ENCODE measurements at places on chromosomes 1 and 21.

DNA sequence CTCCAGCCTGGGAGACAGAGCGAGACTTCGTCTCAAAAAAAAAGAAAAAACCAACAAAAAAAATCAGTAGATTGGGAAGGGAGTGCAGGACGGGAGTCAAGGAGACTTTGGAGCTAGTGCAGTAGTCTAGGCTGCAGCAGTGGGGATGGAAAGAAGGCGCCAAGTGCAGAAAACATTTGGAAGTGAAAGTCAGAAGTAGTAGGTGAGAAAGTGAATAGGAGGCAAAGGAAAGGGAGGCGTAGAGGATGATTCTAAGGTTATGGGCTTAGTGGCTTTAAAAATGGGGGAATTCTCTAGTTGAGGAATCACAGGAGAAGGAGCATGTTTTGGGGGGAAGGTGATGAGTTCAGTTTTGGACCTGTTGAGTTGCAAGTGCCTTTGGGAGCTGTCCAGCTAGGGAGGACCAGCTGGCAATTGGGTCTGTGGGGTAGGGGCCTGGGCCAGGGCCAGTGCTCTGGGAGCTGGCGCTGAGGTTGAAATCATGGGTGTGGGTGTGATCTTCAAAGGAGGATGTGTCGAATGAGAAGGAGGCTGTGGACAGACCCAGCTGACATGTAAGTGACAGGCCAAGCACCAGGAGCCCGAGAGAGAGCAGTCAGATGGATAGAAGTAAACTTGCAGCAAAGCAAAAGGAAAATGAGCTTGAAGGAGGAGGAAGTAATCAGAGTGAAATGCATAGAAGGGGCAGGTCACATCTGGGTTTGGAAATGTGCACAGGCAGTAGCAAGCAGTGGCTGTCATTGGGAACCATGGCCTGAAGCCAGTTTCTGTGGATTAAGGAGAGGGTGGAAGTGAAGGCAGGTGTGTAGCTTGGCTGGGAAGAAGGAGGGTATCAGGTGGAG is 15.8 kb downstream of the TMCC2 start:
- no peak for DNase-seq

DNA sequence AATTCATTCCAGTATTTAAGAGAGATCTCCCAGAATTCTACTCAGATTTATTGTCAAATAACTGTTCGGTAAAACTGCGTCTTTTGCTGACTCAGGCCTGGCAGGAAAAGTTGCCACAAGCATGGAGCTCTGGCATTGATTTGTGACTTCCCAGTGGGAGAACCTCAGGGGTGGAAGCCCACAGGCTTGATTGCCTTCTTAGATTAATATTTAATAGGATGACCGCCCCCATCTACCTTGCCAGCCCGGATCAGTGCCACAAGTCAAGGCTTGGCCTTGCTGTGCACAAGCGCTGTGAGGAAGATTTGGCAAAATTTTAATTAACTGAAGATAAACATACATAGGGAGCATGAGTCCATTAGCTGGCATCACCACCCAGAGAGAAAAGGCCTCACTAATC is 93.5 kb downstream of the LRIG2 start:
- no peak for DNase-seq

- DNase-seq = no peak
Observed at GRCh38 chr21:35775778-35776544, 284.4 kb downstream of the SETD4 start.

DNA sequence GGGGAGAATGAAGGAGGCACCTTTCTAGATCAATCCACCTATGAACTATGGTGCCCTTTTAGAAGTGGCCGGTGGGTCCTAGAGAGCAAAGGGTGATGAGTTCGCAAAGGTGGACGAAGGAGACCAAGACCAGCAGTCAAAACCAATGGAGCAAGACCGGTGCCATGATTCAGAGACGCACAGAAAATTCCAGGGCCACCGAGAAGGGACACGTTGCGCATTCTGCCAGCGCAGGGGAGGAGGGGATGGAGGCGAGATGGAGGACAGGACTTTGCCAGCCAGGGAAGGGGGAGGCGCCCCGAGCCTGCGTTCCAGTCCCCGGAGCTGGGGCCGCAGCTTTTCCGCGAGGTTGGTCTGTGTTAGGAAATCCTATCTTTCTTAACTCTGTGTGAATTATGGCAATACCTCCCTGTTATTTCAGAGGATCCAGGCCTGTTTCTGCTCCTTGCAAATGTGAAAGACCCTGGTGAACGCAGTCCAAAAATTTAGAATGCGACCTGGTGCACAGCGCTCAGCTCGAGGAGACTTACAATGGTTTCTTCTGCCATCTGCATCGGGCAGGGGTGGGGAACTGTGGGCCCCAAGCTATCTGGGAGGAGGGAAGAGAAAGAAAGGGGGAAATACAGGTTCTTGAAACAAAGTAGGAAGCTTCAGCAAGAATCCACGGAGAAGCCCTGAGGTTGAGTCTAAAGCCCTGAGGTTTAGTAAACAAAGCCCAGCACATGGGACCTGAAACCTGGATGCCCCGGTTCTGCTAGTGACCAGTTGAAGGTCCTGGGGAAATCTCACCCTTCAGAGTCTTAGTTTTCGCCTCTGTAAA is 129.4 kb downstream of the MRPS6 start:
- DNase-seq = no peak

- DNase-seq = no peak
Observed at GRCh38 chr1:98439471-98439870, 222.1 kb upstream of the SNX7 start.

- DNase-seq = no peak
Observed at GRCh38 chr1:178151831-178152230, 57.9 kb downstream of the RASAL2 start.

DNA sequence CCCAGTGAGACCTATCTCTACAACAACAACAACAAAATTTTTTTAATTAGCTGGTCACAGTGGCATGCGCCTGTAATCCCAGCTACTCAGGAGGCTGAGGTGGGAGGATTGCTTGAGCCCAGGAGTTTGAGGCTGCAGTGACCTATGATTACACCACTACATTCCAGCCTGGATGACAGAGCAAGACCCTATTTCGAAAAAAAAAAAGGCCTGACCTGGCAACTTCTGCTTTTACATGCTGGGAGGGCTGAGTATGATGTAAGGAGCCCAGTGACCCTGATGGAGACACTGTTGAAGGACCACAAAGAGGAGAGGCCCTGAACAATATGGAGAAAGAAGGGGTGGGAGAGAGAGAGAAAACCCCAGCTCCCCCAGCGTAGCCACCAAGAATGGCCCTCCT is 9.2 kb upstream of the VPS26C start:
- DNase-seq = no peak

- no peak for DNase-seq
Observed at GRCh38 chr1:223214261-223214807, 71.3 kb upstream of the TLR5 start.

DNA sequence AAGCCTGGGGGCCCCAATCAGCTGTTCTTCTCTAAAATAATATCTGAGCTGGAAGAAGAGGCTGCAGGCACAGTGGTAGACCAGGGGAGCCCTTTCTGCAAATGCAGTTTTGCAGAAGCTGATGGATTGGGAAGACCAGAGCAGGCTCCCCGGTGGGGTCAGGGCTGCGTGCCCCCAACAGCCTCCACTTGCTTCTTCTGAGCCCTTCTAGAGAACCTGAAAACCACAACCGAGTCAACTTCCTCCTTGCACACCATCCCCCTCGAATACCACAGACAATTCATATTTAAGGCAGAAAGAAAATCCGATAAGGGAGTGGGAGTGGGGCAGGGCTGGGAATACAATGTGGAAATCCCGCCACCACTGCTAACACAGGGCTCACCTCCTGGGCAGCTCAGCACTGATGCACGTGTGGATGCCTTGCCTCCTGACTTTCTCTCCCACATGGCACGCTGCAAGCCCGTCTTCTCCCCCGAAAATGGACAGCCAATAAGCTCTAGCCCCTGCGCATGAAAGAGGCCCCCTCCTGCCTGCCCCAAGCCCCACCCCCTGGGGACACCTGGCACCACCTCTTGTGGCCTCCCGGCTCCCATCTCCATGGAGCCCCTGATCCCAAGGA is 25.4 kb upstream of the ALDH4A1 start:
- DNase-seq = peak; percentile 21

GRCh38 chr1:39538531-39539251 is 37.9 kb downstream of the PABPC4 start:
- DNase-seq = no peak

DNA sequence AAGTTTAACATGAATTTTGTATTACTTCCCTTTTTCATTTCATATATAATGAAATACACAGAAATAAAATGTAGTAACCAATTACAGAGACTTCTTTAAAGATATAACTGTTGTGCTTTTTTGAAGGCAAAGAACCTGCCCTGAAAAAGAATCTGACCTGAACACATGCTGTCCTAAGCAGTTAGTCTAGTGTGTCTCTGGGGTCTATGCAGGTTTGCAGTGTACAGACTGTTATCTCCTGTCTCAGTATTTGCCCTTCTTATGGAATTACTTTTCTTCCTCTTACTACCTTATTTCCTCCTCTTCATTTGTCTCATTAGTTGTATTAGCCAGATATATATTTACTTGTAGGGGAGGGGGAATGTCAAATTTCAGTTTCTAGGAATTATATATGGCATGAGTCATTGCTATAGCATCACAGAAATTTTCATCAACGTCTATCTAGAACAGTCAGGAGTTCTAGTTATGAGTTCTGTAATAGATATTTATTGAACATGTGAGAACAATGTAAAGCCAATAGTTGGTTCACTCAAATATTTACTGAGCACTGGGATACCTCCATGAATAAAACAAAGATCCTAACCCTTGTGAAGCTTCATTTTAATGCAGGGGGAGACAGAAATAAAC is 28.4 kb upstream of the PLEKHO1 start:
- no peak for DNase-seq

DNA sequence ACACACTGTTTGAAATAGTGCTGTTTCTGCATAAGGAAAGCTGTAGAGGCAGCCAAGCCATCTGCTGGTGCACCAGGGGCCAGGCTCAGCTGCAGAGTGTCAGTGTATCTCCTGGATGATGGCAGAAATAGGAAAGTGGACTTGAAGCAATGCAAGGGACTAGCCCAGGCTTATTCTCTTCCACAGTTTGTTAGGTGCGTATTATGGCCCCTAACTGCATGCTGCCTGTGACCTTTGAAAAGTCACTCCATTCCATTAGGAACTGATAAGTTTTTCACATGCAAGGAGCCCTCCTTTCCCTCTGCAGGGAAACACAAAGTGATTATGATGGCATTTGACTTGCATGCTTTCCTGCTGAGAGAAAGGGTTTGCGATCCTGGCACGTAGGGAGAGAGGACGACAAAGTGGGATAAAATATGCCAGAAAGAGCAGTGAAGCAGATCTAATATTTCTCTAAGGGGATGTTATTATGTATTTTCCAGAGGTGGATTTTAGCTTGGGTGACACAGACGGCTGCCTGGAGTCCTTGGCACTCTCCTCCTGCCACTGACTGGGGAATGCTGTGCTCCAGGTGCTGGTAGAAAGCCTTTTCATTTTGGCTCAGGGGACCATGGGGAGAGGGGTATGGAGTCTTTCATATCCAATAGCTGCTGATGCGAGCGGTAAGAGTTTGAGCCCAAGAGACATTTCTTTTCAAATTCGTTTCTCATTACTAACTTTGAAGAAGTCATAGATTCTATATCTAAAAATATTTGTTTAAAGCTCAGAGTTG is 402.1 kb upstream of the B3GALT2 start:
- no peak for DNase-seq

DNA sequence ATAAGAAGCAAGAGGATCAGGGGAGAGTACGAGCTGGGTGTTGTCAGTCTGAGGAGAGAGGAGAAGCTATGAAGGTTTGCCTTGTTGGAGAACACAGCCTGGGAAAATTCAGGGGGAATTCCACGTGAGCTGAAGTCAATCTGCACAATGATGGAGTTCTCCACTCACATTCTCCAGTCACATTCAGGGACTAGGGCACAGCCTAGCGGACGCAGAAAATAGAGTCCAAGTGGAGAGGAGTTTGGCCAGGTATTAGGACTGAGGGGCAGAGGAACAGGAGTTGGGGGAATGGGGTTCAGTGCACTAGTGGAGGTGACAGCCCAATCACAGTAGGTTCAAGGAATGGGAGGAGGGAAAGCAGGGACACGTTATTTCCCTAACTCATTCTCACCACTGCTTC is 124.0 kb downstream of the KCNH1 start:
- no peak for DNase-seq

- DNase-seq = no peak
Observed at GRCh38 chr1:216765346-216766300, 42.4 kb upstream of the ESRRG start.

- no peak for DNase-seq
Observed at GRCh38 chr1:28127617-28128257, 39.3 kb upstream of the EYA3 start.

- DNase-seq = no peak
Observed at GRCh38 chr1:4561205-4561604, 93.2 kb upstream of the AJAP1 start.

DNA sequence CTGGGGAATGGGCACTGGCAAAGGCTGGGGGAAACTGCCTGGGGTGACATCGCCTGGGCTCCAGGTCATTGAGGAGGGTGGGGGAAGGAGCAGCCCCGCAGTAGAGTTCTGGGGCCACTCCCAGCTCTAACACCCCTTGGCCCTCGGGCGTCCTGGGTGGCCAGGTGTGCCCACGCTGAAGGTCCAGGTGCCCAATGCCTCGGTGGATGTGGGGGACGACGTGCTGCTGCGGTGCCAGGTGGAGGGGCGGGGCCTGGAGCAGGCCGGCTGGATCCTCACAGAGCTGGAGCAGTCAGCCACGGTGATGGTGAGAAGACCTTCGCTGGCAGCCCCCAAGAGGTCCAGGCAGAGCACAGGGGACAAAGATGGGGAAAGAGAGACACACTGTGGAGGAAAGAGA is 7.7 kb downstream of the NTRK1 start:
- no peak for DNase-seq

GRCh38 chr1:58823481-58824010 is 39.7 kb upstream of the JUN start:
- DNase-seq = no peak

GRCh38 chr21:41726970-41727783 is 39.7 kb downstream of the RIPK4 start:
- DNase-seq = no peak

DNA sequence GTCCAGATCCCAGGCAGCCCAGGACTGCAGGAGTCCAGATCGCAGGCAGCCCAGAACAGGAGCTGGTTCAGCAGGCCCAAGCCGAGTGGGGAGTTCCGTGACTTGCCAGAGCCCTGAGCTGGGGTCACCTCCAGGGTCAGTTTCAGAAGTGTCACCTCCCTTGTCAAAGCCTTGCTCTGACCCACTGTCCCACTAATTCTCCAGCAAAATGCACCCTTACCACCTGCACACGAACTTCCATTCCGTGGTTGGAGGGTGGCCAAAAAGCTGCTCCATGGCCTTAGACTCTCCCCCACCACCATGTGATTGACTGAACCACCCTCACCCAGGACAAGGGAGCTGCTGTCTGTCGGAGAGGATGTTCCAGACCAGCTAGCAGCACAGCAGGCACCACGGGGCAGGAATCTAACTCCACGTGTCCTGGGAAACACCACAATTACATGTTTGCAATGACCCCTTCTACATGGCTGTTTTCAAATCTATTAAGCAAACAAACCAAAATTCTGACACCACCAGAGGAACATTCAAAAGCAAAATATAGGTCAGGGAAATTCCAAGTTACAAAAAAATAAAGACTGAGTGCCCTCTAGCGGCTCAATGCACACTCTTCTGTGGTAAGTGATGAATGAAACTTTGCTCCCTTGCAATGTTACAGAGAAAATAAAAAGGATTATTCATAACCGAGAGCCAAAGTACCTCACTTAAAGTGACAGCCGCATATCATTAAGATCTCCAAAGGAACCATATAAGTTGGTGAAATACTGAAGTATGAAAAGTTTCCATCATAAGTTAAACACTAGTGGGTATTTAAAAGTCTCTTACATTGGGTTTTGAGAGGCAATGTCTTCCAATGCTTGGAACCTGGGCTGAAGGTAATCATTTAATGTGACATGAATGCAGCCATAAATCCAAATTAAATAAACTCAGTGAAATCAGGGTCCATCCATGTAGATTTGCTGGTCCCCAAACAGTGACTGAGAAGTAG is 76.3 kb downstream of the NPHP4 start:
- no peak for DNase-seq
